Mesothelial cell of epicardium (in vitro differentiated cells): ENCODE measurements at places on chromosomes 11 and 22.

DNA sequence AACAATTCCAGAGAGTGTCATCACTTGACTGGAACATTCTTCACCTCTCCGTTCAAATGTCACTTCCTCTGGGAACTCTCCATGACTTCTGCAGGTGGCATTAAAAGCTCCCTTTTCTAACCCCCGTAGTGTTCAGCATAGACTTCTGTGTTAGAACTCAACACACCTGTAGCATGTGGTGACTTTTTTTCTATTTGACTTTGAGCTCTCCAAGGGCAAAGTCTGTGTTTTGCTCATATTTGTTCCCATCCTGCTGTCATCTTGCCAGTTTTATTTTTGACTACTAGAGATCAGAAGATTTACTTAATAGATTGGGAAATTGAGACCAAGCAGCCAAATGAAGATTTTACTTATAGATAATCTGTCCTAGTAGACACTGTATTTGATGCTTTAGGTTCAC lies 367.1 kb downstream of the INSC start:
- peaks cover 21% of the 10 kb centered on the region for H3K27me3 ChIP-seq
- no peaks in the 10 kb centered on the region for H3K36me3 ChIP-seq
- no peak for DNase-seq

DNA sequence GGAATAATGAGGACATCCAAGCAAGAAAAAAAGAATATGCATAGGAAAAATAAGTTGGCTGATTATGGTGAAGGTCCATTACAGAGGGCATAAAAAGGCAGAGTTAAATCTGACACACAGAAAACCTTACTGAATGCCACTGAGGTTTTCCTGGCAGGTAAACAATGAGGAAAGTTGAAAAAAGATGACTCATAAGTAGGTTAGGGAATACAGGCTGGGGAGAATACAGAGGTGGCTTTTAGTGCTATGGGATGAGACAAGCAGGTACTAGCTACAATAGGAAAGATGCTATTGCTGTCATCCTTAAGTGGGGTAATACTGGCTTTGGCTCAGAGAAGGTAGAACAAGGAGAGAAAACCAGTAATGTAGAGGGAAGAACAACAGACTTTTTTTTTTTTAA lies 44.7 kb downstream of the CSTF3 start:
- no peak overlapping the region for H3K27ac ChIP-seq
- H3K4me3 ChIP-seq = no peak overlapping the region
- no peak for DNase-seq
- H3K4me1 ChIP-seq = peaks cover 3% of the 10 kb centered on the region

DNA sequence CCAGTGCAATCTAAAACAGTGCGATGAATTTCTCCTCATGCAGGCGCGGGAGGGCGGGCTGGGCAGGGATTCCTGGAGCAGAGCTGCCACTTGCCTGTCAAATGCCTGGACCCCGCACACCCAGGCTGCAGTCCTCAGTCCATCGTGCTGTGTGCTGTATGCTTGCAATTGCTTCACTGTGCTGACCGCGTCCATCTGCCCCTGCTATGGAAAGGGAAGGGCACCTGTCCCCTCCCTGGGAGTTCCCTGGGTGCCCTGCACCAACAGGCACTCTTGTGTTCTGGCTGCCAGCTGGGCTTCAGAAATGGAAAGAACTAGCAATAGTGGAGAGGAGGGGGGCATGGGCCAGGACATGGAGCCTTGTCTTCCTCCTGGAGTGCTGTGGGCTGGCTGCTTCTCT lies 185.4 kb upstream of the B3GAT1 start:
- no peaks in the 10 kb centered on the region for H3K36me3 ChIP-seq
- H3K4me1 ChIP-seq = no peaks in the 10 kb centered on the region
- peaks cover 1% of the 10 kb centered on the region for H3K27me3 ChIP-seq
- H3K4me3 ChIP-seq = no peak overlapping the region
- DNase-seq = no peak

GRCh38 chr11:47918882-47919495 lies 61.4 kb upstream of the PTPRJ start:
- H3K27me3 ChIP-seq = no peaks in the 10 kb centered on the region
- no peak for DNase-seq
- no peak overlapping the region for H3K4me3 ChIP-seq
- H3K4me1 ChIP-seq = peaks cover 52% of the 10 kb centered on the region
- H3K36me3 ChIP-seq = no peaks in the 10 kb centered on the region

- DNase-seq = no peak
- H3K36me3 ChIP-seq = peaks cover 3% of the 10 kb centered on the region
- H3K4me1 ChIP-seq = peaks cover 7% of the 10 kb centered on the region
- no peak overlapping the region for H3K4me3 ChIP-seq
- peaks cover 2% of the 10 kb centered on the region for H3K27me3 ChIP-seq
These were observed 11.3 kb downstream of the OSBP2 start for GRCh38 chr22:30705710-30706651.

- peaks cover 3% of the 10 kb centered on the region for H3K4me1 ChIP-seq
- no peak for DNase-seq
- H3K4me3 ChIP-seq = no peak overlapping the region
- no peaks in the 10 kb centered on the region for H3K36me3 ChIP-seq
- H3K27me3 ChIP-seq = peaks cover 46% of the 10 kb centered on the region
These were observed 68.7 kb upstream of the FGF3 start for GRCh38 chr11:69887841-69888427.

DNA sequence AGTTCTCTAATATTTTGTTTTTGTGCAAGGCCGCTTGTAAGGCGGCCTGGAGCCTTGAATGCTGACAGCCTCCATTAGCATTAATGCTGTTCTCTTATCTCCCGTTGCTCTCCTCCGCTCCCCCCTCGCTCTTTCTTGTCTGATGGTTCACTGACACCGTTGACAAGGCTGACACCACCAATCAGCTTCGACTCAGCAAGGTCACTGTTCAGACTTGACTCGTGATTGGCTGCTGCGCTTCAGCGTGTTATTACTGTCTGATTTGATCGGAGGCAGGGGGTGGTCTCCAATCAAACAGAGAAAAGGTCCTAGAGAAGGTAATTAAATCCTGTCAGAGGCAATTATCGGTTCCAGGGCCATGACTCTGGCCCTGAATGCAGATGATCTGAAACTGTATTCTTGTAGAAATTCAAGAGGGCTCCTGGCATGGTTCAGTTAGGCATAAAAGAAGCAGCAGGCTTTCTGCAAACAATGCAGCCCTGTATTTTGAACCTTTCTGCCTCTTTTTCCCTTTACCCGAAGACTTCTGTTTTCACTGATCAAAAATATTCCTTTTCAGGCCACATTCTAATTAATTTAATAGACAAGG lies 49.3 kb upstream of the MPPED2 start:
- H3K36me3 ChIP-seq = no peaks in the 10 kb centered on the region
- peaks cover 50% of the 10 kb centered on the region for H3K4me1 ChIP-seq
- peak overlapping the region; percentile 49 for H3K4me3 ChIP-seq
- no peaks in the 10 kb centered on the region for H3K27me3 ChIP-seq
- peak overlapping the region; percentile 90 for H3K27ac ChIP-seq

GRCh38 chr22:22548910-22549309 lies 10.2 kb downstream of the PRAME start:
- H3K27ac ChIP-seq = no peak overlapping the region
- DNase-seq = no peak
- no peak overlapping the region for H3K4me3 ChIP-seq
- peaks cover 66% of the 10 kb centered on the region for H3K27me3 ChIP-seq
- no peaks in the 10 kb centered on the region for H3K36me3 ChIP-seq

DNA sequence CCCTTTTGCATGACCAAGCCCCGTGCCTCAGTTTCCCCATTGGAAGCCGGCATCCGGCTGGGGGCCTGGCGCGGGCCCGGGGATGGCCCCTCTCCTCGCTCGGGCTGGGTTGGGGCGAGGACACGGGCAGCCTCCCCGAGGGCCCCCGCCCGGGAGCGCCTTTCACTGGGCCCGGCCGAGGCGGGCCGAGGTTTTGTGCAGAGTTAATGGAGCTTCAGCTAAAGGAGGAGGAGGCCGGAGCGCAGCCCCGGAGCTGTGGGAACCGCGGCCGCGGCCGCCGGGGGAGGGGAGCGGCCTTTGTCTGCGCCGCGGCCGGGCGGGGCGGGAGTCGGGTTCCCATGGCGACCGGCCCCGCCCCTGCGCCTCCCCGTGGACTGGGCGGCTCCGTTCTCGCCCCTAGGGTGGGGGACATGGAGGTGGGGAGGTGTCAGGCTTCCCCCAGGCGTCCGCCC lies 1.4 kb upstream of the MAPK11 start:
- H3K27ac ChIP-seq = no peak overlapping the region
- peaks cover 18% of the 10 kb centered on the region for H3K27me3 ChIP-seq
- peak overlapping the region; percentile 49 for H3K4me3 ChIP-seq

DNA sequence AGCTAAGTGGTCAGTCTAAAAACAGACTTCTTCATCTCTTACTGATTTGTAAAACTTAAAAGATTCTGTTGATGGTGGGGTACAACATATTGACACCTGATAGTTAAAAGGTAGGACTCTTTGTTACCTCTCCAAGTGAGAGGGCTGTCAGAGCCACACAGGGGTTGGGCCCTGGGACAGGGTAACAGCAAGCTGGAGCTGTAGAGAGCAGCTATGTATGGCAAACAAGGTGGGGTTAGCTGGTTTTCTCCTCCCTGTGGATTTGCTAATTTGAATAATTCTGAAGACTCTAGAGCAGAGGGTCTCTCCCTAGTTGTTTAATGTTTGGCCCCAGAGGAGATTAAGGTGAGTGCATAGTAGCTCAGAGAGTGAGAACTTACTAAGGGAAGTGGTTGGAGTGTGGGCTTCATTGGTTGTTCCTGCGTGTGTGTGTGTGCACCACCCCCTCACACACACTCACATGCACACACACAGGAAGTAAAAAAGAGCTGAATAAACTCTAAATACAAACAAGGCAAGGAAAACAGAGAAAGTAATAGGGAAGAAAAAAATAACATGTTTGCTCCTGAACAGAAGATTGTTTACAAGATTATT lies 9.2 kb upstream of the GAS2 start:
- H3K4me3 ChIP-seq = no peak overlapping the region
- DNase-seq = no peak
- H3K27ac ChIP-seq = peak overlapping the region; percentile 31
- H3K36me3 ChIP-seq = no peaks in the 10 kb centered on the region
- H3K27me3 ChIP-seq = no peaks in the 10 kb centered on the region
- peaks cover 36% of the 10 kb centered on the region for H3K4me1 ChIP-seq

DNA sequence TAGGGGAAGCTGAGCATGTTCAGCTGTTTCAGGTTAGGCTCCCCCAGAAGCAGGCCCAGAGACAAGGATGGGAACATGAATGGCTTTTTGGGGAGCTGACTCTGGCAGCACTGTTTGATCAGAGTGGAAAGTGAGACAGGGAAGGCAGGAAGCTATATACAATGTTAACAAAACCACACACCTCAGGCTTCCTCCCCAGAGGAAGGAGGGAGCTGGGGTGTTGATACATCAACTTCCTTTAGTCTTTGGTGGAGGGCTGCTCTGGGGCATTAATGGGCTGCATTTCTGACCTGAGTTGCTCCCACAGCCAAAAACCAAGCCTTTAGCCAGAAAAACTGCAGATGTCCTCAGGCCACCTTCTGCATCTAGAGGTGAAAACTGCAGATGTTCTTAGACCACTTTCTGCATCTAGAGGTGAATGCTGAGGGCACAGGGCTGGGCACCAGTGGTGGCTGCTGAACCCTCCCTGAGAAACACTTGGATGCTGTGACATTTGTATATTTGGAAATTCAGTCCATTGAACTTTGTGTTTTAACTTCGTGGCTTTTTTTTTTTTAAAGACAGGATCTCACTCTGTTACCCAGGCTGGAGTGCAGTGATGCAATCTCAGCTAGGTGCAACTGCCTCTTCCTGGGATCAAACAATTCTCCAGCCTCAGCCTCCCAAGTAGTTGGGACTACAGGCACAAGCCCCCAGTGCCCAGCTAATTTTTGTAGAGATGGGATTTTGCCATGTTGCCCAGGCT lies 49.9 kb downstream of the KIAA1671 start:
- no peak overlapping the region for H3K27ac ChIP-seq
- H3K4me3 ChIP-seq = no peak overlapping the region
- DNase-seq = no peak

- H3K36me3 ChIP-seq = no peaks in the 10 kb centered on the region
- no peaks in the 10 kb centered on the region for H3K27me3 ChIP-seq
- no peak overlapping the region for H3K27ac ChIP-seq
These were observed 81.9 kb downstream of the TP53I11 start for GRCh38 chr11:44868455-44869421.

- no peaks in the 10 kb centered on the region for H3K27me3 ChIP-seq
- DNase-seq = no peak
- H3K27ac ChIP-seq = peak overlapping the region; percentile 59
- H3K4me1 ChIP-seq = peaks cover 26% of the 10 kb centered on the region
- H3K4me3 ChIP-seq = no peak overlapping the region
These were observed 37.0 kb downstream of the SFI1 start for GRCh38 chr22:31533374-31533773.

DNA sequence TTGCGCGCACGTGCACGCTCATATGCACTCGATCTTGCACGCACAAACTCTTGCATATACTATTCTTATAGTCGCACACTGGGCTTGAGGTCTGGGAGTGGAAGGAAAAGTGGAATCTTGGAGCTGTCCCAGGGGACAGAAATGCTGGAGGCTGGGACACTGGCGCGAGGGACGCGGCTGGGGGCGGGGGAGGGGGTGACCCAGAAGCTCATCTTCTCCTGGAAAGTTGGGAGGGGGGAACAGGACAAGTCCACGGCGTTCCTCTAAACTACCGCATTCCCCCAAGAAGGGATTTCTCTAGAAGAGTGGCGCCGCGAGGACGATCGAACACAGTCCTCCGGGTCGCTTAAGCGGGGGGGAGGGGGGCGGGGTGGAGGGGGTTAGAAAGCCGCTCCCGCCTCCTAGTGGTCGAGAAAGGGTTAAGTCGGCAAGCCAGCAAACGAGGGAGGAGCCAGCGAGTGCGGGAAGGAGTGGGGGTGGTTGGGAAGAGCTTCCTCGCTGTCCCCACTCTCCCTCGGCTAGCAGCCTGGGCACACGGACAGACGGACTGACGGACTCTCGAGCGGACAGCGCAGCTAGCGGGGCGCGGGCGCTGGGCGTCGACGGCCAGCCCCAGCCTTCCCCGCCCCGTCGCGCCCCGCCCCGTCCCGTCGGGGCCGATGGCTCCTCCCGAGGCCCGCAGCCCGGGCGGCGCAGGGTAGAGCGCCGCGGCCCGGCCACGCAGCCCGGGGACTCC lies at the start of gene RTN4RL2:
Gene RTN4RL2 (plus strand): TSS at position 507 of the 736 bp plus-strand sequence. CDS start 338 bp downstream, outside the sequence.
- no peak within 1 kb of the TSS for H3K27ac ChIP-seq
- H3K27me3 ChIP-seq = peaks cover 91% of the 10 kb centered on the region
- H3K4me3 ChIP-seq = peak within 1 kb of the TSS; percentile 69
- H3K36me3 ChIP-seq = no peaks in the 10 kb centered on the region
- H3K4me1 ChIP-seq = peaks cover 20% of the 10 kb centered on the region

DNA sequence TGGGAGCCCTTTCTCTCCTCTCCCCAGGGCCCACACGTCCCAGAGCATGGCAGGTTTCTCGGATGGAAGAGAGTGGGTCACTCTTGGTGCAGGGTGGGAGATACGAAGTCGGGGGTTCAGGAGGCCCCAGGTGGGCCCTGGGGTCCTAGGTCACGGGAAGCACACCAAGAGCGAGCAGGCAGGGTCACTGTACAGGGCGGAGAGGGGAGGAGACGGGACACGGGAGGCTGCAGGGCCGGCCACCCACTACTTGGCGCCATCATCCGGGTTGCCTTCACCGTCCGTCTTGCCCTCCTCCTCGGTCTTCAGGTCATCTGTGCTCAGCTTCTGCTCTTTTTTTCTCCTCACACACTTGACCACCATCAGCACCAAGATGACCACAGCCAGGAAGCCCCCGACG lies 9.8 kb downstream of the SCN2B start:
- peaks cover 4% of the 10 kb centered on the region for H3K4me1 ChIP-seq
- peaks cover 90% of the 10 kb centered on the region for H3K27me3 ChIP-seq
- H3K27ac ChIP-seq = no peak overlapping the region
- no peak overlapping the region for H3K4me3 ChIP-seq
- DNase-seq = no peak
- H3K36me3 ChIP-seq = no peaks in the 10 kb centered on the region
